Midbrain (tissue), 1 donor: ENCODE measurements at places on chromosomes 12 and 14.

DNA sequence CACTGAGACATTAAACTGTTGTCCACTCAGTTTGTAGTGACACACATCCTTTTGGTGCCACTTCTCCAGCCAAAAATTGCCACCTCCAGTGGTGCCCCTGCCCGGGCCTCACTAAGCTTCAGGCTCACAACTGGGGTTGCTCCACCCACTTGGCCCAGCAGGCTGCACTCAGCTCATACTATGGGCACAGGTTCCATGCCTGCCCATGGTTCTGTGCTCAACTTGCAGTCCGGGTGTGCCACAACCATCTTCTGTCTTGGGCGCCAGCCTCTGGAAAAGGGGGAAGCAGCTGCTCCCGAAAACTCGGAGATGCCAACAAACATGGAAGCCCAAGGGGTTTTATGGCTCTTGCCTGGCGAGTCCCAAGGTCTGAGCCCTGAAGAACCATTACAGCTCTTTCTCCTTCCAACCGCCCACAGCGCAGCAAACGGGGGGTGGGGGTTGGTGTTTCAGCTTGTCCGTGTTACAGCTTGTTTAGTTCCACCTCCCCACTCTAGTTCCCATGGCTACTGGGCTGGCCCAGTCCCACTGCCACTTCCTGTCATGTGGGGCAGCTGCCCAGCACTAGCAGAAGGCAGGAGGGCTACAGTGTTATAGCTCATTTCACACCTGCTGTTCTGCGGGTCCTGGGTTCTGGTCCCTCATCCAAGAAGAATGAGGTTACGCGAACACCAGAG lies 998.3 kb downstream of the SLC16A7 start:
- DNase-seq, result no peak

DNA sequence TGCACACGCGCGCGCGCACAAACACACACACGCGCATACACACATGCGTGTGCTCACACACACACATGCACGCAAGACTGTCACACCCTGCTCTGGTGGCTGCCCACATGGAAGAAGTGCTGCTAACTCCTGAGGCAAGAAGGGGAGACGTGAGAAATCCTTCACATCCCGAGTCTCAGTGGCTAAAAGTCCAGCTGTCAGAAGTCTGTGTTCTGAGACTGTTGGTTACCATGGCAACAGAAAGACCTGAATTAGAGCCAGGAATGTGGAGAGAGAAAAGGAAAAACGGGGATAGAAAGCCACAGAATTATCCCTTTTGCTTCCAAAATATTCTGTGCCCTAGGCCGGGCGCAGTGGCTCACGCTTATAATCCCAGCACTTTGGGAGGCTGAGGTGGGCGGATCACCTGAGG lies 71.2 kb downstream of the PPFIBP1 start:
- DNase-seq, result peak; percentile 45

DNA sequence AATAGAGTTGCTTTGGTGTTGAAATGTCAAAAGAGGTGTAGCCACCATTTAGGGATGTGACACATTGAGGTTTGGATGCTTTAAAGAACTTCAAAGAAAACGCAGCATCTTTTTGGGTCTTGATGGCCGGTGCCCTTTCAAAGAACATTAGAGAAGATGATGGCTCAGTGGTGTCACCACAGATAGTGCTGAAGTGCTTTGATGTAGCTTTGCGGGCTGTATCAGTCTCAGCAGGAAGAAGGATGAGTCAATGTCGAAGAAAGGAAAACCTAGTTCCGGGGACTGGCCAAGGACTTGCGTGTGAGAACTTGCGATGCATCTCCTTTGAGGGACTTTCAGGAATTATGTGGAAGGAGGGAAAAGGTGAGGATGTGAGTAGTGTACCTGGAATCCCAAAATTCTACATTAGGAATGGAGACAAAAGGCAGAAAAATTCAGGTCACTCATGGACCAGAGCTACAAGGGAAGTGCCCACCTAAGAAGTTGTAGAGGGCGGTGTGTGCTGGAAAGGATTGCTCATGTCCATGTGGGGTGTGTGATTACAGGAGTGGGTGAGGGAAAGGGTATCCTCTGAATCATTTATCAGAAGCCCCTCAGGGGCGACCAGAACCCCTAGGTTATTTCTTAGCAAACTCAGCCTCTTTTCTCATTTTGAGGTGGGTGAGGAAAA lies 39.7 kb upstream of the GZMB start:
- no peak for DNase-seq

DNA sequence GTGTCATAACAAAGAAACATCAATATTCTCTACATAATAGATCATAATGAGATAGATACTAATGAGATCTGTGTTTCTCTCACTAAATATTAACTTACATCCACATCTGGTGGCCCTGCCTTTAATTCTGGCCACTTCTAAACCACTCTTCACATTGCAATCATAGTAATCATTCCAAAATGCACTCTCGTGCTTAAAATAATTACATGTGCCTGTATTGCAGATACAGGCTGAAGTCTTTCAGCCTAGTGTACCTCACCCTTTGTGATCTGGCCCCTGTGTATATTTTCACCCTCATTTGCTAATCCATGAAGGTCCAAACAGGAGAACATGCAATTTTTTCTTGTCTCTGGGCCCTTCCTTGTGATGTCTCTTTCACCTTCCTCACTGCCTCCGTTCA lies 108.0 kb downstream of the LIN7A start:
- no peak for DNase-seq

DNA sequence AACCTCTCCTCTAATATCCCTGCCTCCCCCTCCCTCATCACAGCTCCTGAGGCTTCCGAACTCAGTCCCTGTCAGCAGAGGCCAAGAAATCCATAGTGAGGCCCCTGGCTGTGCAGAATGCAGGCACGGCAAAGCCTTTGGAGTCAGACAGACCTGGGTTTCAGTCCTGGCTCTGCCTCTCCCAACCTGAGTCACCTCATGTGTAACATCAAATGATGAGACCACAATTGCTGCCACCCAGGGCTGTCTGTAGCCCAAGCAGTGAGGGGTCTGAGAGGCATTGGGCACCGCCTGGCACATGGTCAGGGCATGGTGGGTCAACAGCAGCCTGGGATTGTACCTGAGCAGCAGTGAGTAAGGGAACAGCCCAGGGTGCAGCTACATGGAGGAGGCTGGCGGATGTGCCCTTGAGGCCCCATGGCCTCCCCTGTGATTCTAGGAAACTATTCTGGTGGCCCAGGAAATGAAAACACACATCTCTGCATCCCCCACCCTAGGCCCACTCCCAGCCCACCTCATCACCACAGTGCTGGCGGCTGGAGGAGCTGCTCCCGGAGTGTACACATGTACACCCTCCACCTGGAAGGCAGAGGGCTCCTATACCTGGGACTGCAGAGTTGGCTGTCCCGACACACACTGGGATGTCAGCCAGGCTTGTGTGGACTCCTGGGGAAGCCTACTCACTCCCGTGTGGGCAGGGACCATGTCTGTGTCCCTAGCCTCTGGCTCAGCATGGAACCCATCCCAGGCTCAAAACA lies 7.7 kb downstream of the ANKRD33 start:
- DNase-seq, result no peak

- DNase-seq, result no peak
Measured at GRCh38 chr12:64858882-64859605, 34.6 kb downstream of the TBC1D30 start.

GRCh38 chr12:53973236-53974042 lies 513 bp downstream of the HOXC11 start:
- DNase-seq, result no peak

DNA sequence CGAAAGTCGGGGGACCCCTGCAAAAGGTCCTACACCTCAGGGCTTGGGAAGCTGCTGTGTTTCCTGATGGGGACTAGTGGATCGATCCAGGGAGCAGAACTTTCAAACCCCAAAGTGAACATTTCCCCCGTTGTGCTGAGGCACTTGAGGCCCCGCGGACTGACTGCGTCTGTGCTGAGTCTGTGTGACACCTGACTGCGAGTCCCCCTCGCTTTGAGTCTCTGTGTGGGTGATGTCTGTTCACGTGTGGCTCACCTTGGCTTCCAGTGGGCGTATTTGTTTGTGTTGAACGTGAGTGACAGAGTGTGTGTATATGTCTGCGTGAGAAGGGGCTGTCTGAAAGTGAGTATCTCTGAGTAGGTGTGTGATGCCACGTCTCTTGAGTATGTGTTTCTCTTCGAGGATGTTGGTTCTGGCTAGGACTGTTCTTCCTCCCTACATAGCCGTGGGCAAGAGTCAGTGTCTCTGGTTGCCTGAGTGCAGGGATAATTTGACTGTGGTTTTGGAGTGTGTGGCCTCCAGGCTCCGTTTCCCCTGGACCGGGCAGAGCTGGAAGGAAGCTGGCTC lies 1.3 kb downstream of the TEAD4 start:
- no peak for DNase-seq

- peak; percentile 79 for DNase-seq
Measured at GRCh38 chr14:23483236-23483854, 13.8 kb downstream of the NGDN start.

GRCh38 chr14:75662966-75663365 lies 1.9 kb downstream of the TTLL5 start:
- no peak for DNase-seq

- no peak for DNase-seq
Measured at GRCh38 chr14:97644365-97644764, 847.2 kb downstream of the VRK1 start.
